ENCODE measurements at places on chromosomes 4 and X.
A peak's percentile ranks its signal among the peaks of the same experiment; 100 is the strongest.

DNA sequence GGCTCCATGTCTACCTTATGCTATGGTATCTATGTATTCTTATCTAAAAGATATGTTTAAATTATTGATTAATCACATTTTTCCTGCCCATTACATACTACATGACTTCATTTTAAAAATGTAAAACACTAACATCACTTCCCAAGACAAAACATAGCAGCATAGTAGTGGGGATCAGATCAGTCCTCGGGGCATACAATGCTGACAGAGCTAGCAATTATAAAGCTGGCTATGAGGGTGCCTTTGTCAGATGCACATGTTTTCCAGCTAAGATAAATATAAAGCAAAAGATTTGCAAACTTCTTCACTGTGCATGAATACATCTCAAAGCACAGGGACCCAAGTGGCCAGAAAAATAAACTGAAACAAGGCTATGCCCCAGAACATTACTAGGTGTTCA is 549.8 kb upstream of the INTU start:
- no peak for DNase-seq

DNA sequence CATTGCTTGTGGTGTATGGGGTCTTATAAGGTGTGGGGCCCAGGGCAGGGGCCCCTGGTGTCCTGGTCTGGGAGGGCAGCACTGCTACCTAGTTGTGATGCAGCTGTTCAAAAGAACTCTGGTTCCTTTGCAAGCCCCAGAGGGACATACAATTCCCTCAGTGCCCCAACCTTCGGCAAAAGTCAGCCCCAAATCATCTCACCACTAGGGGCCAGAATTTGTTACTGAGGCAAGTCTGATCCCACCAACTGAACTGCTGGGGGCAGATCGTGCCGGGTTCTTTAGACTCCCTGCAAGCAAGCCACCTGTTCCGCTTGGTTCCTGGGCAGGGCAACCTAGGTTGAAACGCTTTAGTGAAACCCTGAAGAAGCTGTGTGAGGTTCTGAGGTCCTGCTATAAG is 180.1 kb upstream of the S100G start:
- DNase-seq = no peak

GRCh38 chrX:110241816-110242215 is 76.1 kb downstream of the AMMECR1 start:
- DNase-seq = no peak

DNA sequence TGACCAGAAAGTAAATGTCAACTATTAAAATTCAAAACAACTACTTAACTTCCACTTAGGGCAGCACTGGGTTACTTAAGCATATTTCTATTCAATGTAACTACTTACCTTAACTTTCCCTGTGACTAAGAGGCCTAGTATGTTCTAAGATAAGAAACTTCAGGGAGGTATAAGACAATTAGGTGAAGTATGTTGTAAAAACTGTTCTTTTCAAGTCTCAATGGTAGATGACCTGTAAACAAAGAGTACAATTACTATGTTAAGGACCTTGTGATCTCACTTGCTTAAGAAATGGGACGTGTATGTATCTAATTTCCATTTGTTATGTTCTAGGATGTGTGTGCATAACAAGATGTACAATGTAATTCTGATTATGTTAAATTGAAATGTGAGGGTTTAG is 960.5 kb downstream of the CCSER1 start:
- no peak for DNase-seq

DNA sequence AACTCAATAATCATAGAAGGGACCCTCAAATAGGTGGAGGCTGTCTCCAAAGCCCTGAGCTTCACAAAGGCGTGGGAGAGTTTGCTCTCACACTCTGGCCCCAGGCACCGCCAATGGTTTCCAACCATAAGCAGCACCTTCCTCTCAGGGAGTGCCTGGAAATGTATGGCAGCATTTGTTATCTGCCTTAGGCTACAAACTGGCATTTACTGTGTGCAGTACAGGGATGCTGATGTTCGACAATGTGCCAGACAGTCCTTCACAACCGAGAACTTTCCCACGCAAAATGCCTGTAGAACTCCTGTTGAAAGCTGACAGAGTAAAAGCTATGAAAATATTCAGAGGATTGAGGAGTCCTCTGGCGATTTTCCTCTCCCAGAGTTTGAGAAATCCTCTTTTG is 55.7 kb upstream of the CDKN2AIP start:
- DNase-seq = no peak

DNA sequence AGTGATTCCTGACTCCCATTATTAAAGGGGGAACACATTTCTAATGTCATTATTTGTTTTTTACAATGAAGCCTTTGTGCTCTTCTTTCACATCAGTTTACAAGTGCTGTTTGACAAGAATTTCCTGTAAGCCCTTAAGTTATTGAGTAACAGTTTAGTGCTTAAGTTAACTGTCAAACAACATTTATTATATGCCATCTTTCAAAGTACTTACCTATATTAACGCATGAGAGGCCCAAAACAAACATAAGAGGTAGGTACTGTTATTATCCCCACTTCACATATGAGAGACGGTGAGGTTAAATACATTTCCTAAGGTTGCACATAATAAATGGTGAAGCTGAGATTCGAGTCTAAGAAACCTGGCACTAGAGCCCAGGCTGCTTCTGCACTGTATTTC is 56.0 kb upstream of the MAGED1 start:
- no peak for DNase-seq

GRCh38 chr4:119643306-119644042 is 14.9 kb upstream of the PDE5A start:
- DNase-seq = no peak

GRCh38 chr4:181017038-181017437 is 1226.2 kb upstream of the TENM3 start:
- no peak for DNase-seq

GRCh38 chr4:184383497-184384055 is 90.8 kb downstream of the IRF2 start:
- peak; percentile 85 for DNase-seq

DNA sequence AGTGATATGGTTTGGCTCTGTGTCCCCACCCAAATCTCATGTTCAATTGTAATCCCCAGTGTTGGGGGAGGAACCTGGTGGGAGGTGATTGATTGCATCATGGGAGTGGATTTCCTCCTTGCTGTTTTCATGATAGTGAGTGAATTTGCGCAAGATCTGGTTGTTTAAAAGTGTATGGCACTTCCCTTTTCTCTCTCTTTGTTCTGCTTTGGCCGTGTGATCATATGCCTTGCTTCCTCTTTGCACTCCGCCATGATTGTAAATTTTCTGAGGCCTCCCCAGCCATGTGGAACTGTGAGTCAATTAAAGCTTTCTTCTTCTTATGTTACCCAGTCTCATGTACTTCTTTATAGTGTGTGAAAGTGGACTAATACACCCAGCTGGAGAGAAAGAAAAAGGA is 113.0 kb upstream of the AADAT start:
- no peak for DNase-seq

Data from BJ (cell line).